Cardiac muscle cell (in vitro differentiated cells and primary cell): ENCODE measurements at places on chromosomes 1 and 21.

DNA sequence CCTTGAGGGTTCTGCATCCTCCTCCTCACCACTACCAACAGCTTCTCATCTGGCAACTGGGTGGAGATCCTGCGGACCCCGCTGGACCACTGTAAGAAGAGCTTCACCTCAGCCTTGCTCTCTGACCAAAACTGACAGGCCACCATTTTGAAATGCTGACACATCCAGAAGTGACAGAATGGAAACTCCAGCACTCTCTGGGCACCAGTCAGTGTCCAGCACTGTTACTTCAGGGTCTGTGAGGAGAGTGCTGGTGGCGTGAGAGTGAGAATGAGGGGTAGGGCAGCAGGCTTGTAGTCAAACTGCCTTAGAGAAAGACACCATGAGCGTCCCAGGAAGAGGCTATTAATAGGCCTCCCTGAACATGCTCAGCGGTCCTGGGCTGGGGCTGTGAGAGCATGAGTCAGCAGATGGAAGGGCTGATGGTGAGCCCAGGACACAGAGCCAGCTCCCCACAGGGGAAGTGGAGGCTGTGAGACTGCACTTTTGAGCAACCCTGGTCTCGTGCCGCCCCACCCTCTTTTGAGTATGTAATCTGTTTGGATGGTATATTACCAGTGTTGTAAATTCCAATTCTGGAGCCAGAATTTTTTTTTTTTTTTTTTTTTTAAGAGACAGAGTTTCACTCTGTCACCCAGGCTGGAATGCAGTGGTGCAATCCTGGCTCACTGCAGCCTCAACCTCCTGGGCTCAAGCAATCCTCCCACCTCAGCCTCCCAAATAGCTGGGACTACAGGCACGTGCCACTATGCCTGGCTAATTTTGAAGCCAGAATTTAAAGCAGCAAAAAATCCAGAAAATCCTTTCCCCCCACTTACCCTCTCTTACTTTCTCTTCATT is 34.4 kb upstream of the SLC30A1 start:
- peak; percentile 97 for DNase-seq

GRCh38 chr1:201989354-201990128 is 7.1 kb downstream of the RNPEP start:
- DNase-seq: no peak

DNA sequence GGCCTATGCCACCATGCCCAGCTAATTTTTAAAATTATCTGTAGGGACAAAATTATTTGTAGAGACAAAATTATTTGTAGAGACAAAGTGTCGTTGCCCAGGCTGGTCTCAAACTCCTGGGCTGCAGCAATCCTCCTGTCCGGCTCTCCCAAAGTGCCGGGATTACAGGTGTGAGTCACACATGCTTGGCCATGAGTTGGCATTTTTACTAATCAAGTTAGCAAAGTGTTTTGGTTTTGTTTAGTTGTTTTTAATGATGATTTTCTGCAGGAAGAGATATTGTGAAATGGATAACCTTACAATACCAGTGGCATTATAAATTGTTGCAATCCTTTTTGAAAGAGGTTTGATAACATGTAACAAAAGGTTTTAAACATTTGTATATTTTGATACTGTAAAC is 65.3 kb upstream of the MAGI3 start:
- DNase-seq: no peak

DNA sequence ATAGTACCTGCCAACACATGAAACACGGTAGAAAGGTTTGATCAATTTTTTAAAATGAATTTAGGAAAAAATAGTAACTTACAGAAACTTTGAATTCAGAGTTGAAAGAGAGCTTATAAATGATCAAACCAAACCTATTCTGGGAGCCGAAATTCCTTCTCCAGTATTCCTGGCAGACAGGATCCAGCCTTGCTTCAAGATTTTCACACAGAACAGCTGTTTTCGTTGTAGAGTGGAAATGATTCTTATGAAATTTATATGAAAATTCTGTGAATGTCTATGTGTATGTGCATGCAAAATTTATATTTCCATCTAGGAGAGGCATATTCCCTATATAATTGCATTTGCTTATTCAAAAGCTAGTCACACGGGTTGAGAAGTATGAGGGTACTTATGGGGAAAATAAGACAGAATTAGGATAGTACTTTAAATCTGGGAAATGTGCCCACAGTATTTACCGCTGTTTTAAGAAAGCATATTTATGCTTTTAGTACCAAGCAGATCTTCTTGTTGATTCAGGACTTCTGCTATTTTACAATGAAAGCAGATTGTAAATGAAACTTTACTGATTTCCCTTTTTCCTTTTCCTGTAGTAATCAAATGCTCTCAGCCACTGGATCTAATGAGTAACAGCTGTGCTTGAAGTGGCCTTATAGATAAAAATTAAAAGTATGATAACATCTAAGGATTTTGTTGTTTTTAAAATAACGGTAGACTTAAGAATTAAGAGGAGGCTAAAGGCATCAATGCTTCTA is 30.4 kb downstream of the PRRX1 start:
- DNase-seq: no peak

DNA sequence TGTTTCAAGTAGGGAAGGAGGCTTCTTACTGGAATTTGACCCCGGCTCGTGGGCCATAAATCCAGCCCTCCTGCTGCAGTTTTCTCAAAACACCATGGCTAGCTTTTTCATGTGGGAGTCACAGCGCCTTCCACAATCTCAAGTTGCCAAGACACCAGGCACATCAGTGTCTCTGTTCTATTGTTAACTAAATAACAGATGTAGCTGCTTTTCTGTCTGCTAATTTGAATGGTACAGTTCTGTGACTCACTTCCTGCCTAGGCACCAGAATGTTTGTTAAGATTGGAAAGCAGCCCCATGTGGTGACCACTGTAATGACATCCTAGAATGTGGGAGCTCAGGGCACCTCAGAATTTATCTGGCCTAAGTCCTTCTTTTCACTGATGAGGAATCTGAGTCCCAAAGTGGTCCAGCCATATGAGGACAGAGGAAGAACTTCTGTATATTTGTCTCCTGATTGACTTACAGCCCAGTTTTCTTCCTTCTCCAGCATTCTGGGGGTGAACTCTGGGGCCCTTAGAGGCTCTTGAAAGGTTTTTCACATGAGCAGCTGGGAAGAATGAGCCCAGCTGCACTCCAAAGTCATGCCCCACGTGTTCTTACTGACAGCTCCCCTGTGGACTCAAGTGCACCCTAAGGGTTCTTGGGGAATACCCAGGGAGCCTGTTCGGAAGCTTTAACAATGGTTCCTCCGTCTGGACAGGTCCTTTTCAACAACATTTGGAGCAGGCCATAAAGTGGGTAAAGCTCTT is 27.5 kb downstream of the TRIM45 start:
- peak; percentile 68 for DNase-seq

DNA sequence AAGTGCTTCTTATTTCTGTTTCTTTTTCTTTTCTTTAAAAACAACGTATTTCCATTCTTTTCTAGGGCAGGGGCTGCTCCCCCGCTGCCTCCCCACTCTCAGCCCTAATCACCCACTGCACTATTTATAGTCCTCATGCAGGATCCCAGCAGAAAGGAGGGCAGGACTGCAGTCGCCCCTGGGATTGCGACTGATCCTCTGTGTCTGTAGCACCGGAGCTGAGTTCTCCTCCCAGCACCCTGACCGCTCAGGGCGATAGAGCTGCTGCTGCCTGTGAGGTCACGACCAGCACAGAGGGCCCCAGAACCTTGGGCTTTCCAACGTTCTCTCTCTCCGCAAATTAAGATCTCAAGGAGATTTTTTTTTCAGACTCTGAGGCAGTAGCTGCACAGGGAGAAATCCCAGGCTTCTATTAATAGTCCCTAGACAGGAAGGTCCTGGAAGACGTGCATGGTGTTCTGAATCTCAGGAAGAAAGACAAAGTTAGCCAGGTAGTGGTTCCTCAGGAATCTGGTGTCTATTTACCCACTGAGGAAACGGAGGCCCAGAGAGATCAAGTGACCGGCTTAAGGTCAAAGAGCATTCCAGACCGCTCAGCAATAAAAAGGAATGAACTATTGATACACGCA is 46.8 kb downstream of the PRAMEF20 start:
- no peak for DNase-seq

- DNase-seq: peak; percentile 39
Observed at GRCh38 chr1:177010211-177010825, 154.2 kb downstream of the ASTN1 start.

GRCh38 chr1:183244466-183244865 is 58.4 kb downstream of the LAMC2 start:
- peak; percentile 55 for DNase-seq

- DNase-seq: no peak
Observed at GRCh38 chr1:19401535-19401889, 83.8 kb downstream of the CAPZB start.

GRCh38 chr1:107061886-107062285 is 5.4 kb downstream of the PRMT6 start:
- no peak for DNase-seq

DNA sequence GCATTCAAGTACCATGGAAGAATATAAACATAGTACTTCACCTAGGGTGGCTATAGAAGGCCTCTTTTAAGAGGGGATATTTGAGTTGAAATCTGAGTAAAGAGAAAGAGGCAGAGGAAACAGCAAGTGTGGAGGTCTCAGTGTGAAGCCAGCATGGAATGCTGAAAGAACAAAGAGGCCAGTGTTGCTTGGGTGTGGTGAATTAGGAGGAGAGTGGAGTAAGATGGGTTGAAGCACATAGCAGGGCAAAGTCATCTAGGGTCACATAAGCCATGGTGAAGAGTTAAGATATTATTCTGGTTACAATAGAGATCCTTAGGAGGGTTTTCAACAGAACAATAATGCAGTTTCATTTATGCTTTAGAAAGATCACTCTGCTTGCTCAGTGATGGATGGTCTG is 37.5 kb downstream of the C1orf141 start:
- no peak for DNase-seq

GRCh38 chr1:27517301-27517700 is 27.3 kb upstream of the WASF2 start:
- no peak for DNase-seq

DNA sequence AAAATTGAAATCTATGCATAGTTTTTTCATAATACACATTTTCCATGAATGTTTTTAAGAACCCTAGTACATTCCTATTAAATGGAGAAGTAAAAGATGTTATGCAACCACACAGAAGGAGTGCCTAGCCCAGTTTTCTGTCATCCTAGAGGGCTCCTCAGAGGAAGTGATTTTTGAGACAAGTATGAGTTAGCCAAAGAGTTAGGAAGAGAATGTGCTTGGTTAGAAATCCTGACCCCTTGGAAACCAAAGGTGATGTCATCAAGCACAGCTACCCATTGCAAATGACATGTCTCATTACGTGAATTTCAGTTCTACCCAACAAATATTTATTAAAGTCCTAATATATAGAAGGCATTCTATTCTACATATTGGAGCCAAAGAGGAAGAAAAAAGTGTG is 88.9 kb upstream of the TNFSF4 start:
- peak; percentile 10 for DNase-seq

GRCh38 chr1:243292117-243292516 is 36.3 kb downstream of the SDCCAG8 start:
- no peak for DNase-seq

GRCh38 chr1:73359001-73359400 is 839.0 kb downstream of the LRRIQ3 start:
- no peak for DNase-seq

- DNase-seq: no peak
Observed at GRCh38 chr1:226656601-226657277, 82.3 kb downstream of the ITPKB start.

GRCh38 chr1:167627865-167628641 is 2.0 kb upstream of the RCSD1 start:
- DNase-seq: no peak

- no peak for DNase-seq
Observed at GRCh38 chr1:95660736-95661135, 426.7 kb downstream of the RWDD3 start.

- DNase-seq: peak; percentile 67
Observed at GRCh38 chr1:116497656-116498055, 73.2 kb downstream of the CD58 start.

DNA sequence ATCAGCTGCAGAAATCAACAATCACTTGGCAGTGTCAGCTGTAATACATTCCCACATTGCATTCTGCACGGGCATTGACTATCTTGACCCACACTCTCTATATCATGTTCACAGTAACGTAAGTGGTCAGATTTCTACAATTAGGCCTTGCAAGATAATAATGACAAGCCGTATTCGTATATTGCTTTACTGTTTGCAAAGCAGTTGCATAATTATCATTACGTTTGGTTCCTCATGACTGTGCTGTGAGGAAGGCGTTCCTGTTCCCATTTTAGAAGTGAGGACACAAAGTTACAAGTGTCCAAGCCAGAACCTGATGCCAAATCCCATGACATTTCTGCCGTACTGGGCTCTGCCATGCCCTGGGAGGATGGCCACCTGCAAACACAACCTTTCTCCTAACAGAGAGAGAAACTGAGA is 53.5 kb upstream of the TARBP1 start:
- peak; percentile 53 for DNase-seq

- no peak for DNase-seq
Observed at GRCh38 chr1:226132728-226133503, 53.6 kb downstream of the ACBD3 start.

GRCh38 chr21:37082856-37083528 is 9.9 kb downstream of the TTC3 start:
- DNase-seq: no peak

DNA sequence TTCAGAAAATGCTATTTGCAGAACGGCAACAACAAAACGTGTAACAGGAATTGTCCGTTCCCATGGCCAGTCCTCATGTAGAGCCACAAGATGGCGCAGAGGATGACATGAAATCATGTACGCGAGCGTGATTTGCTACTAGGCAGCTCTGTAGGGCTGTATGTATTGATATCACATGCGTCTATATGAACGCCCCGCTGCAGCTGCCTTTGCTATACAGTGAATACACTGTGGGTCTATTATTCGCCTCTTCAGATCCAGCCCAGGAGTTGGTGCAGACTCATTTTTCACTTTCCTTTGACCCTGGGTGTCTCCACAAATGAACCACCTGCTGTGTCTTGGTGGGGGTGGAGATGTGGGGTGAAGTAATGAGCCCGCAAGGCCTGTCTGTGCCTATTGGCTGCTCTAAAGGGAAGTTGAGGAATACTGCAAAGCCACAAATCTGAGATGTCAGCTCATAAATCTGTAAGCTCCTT is 361.5 kb downstream of the KIF26B start:
- no peak for DNase-seq

- DNase-seq: no peak
Observed at GRCh38 chr1:164803366-164803765, 244.4 kb downstream of the PBX1 start.

DNA sequence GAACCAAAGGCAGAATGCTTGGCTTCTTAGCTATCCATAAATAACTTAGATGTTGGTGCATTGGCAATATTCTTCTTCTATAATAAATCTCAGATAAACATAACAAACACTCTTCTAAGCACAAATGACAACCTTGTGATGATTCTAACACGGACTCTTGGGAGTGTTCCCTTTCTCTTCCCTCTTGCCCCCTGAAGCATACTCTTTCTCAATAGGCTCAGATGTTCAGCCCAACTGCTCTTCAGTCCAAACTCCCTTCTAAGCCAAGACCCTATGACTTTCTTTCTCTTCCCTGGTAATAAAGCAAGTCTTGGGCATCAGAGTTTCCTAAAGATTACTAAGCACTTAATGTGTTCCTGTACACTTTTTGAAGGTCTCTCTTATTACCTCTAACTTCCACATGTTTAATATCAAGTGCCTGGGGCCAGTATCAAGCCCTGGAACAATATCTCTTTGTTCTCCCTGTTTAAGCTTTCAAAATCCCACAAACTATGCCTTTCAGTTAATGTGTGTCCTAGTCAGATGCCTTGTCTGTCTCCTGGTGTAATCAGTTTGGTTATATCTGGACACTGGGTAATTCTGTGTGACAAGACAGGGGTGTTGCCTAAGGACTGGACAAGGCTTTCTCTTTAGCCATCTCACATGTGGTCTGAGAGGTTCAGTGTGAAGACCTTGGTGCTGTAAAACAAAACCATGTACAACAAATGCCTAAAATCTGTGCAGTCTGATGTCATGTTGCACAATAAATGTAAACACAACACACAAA is 92.9 kb upstream of the IVNS1ABP start:
- DNase-seq: no peak
